ENCODE measurements at places on chromosomes 16 and 17. TPM values are rescaled to one million over a fixed set of nuclear protein-coding genes. Genes with fewer than 3 reads are reported as not detected.

DNA sequence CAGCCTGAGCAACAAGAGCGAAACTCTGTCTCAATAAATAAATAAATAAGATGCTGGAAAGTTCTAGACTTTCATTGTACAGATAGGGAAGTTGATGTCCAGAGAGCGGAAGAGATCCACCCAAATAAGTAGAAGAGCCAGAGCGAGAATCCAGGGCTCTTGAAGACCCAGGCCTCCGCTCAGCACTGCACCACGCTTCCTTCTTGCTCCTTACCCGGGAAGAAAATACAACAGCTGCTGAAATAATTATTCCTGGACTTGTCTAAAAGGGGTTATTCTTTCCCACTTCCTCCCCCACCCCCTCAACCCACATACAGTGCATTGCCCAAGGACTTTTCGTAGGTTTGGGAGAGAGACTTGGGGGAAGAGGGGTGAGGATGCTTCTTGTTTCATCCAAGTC, 26.7 kb downstream of the CDK5RAP3 start:
- no peak for DNase-seq

- DNase-seq, result no peak
These were observed 69.1 kb upstream of the GSE1 start for GRCh38 chr16:85544016-85544415.

DNA sequence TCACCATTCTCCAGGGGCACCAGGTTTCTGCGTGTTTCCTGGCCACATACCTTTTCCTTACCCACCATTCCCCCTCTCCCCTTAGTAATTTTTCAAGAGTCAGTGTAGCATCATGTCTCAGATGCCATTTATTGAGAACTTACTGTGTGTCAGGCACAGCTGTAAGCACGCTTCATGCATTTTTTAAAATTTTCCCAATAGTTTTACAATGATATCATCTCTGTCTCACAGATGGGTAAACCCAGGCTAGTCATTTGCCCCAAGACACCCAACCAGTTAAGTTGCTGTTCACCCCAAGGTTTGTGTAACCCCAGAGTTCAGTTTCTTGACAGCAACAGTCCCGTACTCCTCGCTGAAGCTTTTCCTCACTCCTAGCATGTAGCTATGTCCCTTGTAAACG, 56.4 kb upstream of the IRX3 start:
- no peak for DNase-seq

DNA sequence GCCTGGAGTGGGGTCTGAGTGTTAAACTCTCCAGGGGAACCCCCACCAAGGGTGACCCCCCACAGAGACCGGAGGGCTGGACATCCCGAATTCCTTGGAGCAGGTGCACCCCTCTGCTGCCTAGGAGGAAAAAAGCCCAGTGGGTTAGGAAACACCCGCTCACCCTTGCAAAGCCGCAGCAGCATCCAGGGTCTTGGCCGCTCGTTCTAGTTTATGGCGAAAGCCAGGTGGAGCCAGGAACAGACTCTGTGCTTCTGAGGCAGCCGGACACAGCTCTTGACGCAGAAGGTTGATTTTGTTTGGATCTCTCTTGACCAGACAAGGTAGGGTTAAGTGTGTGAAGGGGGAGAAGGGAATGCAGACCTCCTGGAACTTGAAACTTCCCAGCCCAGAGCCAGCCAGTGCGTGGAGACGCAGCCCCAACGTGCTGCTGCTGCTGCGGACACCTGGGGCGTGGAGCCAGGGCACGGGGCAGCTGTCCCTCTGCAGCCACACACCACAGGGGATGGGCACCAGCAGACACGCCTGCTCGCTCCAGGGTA, 154.5 kb downstream of the LAT start:
- peak; percentile 74 for DNase-seq

- peak; percentile 58 for DNase-seq
These were observed 54.4 kb downstream of the SIAH1 start for GRCh38 chr16:48330841-48331192.

GRCh38 chr16:59601452-59601851, 867.3 kb upstream of the GOT2 start:
- no peak for DNase-seq

DNA sequence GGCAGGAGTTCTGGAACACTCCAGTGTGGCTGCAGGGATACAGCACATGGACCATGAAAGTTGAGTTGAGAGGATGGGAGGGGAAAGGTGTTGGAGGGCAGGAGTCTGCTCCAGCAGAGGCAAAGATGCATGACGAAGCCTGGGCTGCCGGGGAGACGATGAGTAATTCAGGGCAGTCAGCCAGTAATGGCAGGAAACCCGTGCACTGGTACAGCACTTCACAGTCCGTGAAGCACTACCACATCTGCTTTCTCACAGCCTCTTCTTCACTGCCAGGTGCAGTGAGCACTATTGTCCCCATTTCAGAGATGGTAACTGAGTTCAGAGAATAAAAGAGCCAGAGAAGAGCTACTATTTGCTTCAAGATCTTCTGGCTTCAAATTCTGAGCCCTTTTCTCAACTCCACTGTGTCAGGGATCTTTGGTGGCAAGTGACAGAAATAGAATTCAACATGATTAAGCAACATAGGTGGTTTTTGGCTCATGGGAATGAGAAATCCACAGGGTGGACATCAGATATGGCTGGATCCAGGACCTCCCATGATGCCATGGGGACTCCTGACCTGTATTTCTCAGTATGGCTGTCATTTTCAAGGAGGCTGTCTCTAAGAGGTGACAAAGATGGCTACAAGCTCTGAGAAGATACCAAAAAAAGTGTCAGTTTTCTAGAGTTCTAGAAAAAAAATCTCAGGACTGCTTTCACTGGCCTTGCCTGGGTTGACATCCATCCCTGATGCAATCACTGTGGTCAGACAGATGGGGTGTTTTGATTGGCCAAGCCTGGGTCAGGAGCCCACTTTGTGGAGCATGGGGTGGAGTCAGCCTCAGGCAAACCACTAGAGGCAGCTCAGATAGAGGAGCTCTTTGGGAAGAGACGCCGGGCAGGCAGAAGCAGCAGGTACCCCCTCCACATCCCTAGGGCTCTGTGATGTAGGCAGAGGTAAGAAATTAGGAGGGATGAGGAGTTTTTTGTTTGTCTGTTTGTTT, 24.7 kb downstream of the IL21R start:
- DNase-seq, result no peak

- DNase-seq, result no peak
These were observed 6.6 kb downstream of the PRSS8 start for GRCh38 chr16:31128711-31129567.

GRCh38 chr17:38404174-38404943, 23.9 kb upstream of the ARHGAP23 start:
- DNase-seq, result no peak

DNA sequence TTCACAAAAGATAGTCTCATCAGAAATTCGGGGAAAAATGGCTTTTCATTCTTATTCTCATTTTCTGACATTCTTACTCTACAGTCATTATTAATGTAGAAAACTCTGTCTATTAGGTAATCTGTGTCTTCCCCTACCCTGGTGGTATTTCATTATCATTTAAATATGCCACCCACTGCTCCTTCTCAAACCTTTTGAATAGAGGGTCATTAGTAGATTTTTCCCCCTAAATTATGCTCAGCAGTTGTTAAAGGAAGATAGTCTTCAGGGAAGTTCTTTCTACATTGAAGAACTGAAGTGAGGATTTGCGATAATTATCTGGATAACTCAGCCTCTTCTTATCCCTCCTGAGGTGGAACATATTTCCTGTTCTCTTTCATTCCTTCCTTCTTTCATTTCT, 989.5 kb upstream of the RBFOX1 start:
- no peak for DNase-seq

DNA sequence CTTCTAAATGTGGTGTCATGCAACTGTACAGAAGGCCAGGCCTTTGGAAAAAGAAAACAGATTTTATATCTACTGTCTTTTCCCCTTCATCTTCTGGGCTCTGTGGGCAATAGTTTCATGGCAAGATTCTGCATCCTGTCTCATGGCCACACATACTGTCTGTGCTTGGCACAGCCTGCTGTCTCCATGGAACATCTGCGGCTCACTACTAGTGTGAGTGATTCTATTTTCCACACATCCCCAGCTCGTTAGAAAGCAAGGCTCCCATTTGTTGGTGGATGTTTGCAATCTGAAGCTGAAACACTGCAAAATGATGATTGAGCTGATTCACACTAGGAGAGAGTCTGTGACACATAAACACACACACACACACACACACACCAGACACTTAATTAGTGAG, 32.4 kb downstream of the CACNG3 start:
- DNase-seq, result no peak

DNA sequence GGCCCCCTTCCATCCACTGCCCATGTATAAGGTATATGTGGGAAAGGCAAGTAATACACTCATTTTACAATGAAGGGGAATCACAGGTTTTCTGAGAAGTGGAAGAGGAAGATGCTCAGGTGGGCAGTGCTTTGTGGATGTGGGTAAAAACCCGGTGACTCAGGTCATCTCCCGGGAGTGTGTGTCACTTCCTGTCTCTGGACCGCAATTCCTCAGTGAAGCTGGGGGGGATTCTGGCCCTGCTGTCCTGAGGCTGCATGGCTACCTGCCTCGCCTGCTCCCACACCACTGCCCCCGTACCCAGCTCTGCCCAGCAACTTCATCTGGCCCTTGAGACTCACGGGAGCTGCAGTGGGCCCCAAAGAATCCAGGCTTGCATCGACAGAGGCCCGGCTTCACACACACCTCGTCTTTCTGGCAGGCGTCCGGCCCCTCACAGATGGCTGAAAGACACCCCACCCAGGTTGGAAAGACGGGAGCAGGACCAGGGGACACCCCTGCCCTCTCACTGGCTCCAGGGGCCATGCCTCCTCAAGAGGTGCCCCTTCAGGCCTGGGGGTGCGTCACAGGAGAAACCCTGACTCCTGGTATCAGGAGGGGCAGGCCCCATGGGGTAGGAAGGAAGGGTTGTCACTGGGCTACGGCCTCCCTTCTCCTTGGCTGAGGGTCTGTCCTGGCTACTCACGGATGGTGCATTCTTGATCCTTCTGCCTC, 882 bp downstream of the SCARF1 start:
- DNase-seq, result no peak

GRCh38 chr16:88721236-88721635, 14.9 kb downstream of the CTU2 start:
- DNase-seq, result no peak

- peak; percentile 58 for DNase-seq
These were observed 166.1 kb downstream of the PRKCA start for GRCh38 chr17:66468241-66469087.

DNA sequence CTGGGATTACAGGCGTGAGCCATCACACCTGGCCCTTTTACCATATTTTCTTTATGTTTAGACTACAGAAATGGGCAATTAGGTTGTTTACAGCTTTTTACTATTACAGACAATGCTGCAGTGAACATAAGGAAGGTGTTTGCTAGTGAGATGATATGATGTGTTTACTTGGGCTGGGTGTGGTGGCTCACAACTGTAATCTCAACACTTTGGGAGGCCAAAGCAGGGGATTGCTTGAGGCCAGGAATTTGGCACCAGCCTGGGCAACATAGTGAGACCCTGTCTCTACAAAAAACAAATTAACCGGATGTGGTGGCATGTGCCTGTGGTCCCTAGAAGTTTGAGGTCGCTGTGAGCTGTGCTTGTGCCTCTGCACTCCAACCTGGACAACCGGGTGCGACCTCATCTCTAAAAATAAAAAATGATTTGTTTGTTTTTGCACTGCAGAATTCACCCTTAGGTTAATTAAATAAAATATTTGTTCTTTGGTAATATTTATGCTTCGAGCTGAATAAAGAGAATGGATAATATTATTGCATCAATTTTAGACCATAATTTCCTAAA, 15.0 kb downstream of the PAFAH1B1 start:
- no peak for DNase-seq

GRCh38 chr16:87741700-87742415, 23.9 kb downstream of the KLHDC4 start:
- no peak for DNase-seq

- DNase-seq, result no peak
These were observed at the start of gene MYL4 for GRCh38 chr17:47208744-47209488. Gene MYL4, plus strand, starts transcription at chr17:47209348. Its CDS starts 75 bp downstream, at chr17:47209423.

GRCh38 chr17:55314784-55315491, 50.2 kb downstream of the HLF start:
- DNase-seq, result no peak

GRCh38 chr17:50560931-50561745, 623 bp downstream of the CACNA1G start:
- no peak for DNase-seq

- no peak for DNase-seq
These were observed 14.7 kb downstream of the BCO1 start for GRCh38 chr16:81253141-81253540.

DNA sequence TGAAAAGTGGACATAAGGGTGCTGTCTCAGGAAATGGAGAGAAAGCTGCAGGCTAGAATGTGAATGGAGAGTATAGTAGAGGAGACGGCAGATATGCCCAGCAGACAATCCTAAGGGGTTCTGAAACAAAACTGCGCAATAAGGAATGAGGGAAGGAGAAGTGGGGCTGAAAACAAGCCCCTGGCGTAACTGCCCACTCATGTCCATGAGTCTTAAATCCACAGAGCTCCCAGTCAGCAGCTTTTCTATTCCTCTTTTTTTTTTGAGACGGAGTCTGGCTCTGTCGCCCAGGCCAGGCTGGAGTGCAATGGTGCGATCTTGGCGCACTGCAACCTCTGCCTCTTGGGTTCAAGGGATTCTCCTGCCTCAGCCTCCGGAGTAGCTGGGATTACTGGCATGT, 5.9 kb downstream of the STRADA start:
- DNase-seq, result no peak

- no peak for DNase-seq
These were observed 5.3 kb downstream of the LMF1 start for GRCh38 chr16:965487-965886.

DNA sequence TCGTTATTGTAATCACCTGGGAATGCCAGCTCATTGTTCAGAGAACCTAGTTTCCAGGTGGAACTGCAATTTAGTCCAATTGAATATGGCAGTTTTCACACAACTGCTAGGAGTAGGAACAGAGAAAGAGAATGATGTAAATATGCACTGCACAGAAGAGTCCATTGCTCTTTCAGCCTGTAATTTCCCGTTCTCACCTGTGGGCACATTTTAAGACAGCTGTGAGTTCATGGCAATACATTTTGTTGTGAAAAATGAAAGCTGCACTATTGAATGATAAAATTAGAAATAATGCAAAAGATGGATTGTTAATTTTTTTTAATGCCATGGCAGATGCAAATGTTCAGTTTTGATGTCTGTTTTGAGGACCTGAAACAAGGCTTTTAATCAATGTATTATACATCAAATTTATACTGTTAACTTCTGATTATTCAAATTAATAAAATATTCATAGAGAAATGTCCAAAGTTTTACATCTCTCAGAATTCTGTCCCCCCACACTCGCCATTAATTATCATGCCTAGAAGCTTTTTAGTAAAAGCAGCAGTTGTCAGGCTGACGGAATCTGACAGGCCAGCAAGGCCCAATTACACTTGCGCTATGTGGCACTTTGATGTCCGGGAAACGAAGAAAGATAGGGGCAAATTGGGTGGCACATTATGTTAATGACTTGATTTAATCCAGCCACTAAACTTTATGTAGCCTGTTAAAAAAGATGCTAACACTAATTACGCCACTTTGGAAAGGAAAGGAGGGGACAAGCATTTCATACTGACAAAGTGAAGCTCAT, 72.2 kb downstream of the RPGRIP1L start:
- no peak for DNase-seq

GRCh38 chr17:64320613-64321553, 57.8 kb upstream of the TEX2 start:
- peak; percentile 70 for DNase-seq

- DNase-seq, result peak; percentile 87
These were observed 57.1 kb upstream of the WSB1 start for GRCh38 chr17:27236717-27237315.

ZG16B gene
- polyA plus RNA-seq, result 0.69 TPM

KIF19 gene
- polyA plus RNA-seq, result not detected

SLFN11 gene
- 4.0 TPM for polyA plus RNA-seq

CACNG1 gene
- polyA plus RNA-seq, result not detected

ATAD5 gene
- 0.19 TPM for polyA plus RNA-seq

SULT1A1 gene
- 50.2 TPM for polyA plus RNA-seq

SBK1 gene
- 1.4 TPM for polyA plus RNA-seq
